ENCODE measurements at places on chromosomes 11 and 22.
A peak's percentile ranks its signal among the peaks of the same experiment; 100 is the strongest.

GRCh38 chr11:73004088-73004487 lies 138.0 kb downstream of the FCHSD2 start:
- no peak for DNase-seq

DNA sequence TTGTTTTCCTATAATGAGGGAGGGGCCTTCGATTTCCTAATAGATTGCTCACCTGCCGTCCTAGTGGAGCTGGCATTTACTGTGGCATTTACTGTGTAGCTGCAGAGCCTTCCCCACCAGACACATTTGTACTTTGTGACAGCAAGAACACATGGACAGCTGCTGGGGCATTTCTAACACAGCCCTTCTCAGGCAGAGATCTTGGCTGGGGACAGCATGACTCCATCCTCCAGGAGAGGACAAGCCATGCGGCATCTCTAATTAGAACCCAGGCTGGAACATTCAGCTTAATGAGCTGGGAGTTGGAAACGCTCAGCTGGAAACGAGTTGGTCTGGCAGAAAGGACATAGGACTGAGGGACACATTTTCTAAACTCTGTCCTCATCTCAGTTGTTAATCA lies 887.5 kb downstream of the NTM start:
- DNase-seq: no peak

DNA sequence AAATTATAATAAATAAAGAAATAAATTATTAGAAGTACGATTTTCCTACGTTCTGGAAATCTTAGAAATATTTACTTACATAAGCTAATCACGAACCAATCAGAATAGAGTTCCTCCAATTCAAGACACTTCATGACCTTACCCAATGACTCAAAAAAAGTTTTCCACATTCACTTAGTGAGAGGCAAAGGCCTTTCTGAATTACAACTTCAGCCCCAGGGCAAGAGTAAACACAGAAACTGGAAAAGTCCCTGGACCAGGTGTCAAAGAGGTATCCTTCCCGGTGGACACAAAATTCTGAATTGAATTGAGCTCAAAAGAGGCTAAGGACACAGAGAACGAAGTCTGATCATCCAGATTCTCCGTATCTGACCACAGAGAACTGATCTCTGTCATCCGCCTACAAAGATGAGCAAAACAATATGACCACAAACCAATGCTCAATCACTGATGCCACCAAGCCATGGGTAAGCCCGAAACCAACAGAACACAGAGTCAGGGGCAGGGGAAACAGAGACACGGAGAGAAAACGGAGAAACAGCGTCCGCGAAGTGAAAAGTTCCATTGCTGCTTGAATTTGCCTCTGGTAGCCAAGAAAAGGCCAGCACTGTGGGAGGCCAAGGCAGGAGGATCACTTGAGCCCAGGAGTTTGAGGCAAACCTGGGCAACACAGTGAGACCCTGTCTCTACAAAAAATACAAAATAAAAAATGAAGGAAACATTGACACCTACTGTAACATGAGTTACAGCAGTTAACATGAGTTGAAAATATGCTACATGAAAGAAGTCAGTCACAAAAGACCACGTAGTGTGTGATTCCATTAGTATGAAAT lies 6.8 kb downstream of the BID start:
- no peak for DNase-seq

GRCh38 chr11:13260201-13260962 lies 17.2 kb upstream of the BMAL1 start:
- DNase-seq: no peak

GRCh38 chr11:95378111-95378510 lies 147.1 kb upstream of the SESN3 start:
- no peak for DNase-seq

- no peak for DNase-seq
These were observed 117.7 kb upstream of the LMO1 start for GRCh38 chr11:8381343-8381742.

DNA sequence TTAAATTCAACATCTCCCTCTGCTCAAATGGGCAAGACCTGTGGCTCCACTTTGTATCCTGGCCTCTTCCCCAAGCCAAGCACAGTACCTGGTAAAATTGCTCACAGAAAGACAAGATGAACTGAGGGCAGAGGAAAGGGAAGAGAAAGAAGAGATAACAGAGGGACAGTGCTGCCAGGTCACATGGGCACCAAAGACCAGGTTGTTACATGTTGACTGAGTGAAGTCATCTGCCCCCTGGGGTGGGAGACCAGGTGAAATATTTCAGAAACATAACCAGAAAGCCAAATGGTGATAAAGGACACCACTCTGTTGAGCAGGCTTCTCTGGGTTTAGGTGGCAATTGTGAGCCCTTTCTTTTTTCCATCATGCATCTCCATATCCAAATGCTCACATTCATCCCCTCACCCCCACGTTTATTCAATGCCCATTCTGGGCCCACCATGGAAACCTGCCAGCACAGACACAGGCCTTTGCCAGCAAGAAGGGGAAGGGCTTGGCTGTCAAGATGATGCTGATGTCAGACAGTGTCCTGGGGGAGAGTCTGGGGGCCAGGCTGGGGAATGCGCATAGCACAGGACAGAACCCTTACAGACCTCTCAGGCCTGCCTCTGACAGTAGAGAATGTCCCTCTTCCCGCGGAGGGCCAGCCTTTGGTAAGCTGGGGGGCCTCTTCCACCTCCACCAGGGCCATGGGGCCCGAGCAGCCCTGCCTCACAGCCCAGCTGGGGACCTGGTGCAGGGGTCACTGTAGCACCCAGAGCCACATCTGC lies 51.6 kb downstream of the DGCR2 start:
- DNase-seq: no peak

DNA sequence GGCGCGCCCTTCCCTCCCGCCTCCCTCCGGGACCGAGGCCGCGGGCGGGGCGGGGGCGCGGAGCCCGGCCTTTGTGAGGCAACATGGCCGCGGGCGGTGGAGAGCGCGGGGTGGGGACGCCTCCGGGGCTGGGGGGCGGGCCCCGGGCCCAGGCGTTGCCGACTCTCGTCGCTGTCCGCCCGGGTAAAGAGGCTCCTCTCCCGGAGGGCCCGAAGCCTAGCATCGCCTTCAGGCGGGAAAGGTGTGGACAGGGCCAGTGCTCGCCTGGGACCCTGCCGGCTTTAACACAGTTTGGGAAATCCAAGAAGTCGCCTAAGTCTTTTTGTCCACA lies 369 bp downstream of the DGCR8 start:
- peak; percentile 18 for DNase-seq

- no peak for DNase-seq
These were observed 1.3 kb downstream of the FAM181B start for GRCh38 chr11:82732348-82732733.
